ENCODE measurements at places on chromosomes 16 and 17.

DNA sequence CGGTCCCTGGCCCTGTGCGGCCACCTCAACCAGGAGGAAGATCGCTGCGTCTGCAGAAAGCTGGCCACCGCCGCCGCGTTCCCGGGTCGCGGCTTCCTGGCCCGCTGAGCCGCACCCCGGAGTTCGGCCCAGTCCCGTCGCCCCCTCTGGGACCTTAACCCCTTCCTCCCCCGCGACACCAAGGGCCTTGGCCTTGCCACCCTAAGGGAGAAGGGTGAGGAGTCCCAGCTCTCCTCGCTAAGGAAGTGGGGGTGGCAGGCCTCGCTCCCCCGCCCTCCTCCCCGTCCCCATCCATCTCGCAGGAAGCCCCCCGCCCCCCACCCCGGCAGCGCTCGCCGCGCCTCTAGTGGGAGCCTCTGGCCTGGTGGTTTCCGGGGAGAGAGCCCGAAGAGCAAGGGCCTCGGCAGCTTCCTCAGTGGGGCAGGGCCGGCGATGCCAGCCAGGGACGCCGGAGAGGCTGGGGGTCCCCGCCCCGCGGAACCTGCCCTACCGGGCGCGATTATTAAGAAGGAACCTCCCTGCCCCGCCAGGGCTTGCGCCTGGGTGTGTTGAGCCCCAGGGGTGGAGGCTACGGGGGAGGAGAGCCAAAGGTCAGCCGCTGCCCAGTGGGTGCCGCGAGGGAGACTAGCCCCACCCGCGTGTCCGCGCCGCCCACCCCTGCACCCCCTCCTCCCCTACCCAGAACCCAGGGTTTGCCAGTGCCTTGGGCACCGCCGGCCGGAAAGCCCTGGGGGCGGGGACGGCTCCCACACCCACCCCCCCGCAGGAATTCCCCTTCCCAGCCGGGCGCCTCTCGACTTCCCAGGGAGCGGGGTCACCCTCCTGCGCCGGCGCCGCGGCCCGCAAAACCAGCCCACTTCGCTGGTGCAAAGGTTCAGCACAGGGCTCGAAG lies 6.8 kb downstream of the CBX4 start:
- no peak for DNase-seq

DNA sequence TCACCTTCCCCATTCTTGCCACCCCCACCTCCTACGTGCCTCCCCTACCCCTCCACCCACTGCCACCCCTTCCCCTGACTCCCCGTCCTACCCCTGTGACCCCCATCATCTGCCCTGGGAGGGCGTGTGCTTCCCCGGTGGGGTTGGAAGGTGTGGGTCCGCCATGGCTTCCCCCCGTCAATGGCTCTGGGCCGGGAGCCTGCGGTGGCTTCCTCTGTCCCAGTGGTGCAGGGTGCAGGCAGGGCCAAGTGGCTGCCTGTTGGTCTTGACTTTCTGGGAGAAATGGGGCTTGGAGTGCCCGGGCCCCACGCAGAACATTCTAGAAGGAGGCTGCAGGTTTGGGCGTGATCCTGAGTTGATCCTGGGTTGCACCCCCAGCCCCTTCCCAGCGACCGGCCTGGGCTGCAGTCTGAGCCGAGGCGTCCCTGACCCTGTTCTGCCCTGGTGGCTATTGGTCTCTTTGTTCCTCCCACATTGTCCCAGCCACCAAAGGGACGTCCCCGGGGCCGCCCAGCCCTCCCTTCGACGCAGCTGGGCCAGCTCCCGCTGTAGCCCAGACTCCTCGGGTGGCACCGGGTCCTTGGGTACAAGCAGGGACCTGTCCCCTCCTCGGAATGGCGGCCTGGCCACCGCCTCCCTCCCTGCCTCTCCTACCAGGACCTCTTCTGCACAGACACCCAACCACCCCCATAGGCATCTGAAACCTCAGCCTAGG lies 25.7 kb downstream of the GSE1 start:
- DNase-seq: no peak

DNA sequence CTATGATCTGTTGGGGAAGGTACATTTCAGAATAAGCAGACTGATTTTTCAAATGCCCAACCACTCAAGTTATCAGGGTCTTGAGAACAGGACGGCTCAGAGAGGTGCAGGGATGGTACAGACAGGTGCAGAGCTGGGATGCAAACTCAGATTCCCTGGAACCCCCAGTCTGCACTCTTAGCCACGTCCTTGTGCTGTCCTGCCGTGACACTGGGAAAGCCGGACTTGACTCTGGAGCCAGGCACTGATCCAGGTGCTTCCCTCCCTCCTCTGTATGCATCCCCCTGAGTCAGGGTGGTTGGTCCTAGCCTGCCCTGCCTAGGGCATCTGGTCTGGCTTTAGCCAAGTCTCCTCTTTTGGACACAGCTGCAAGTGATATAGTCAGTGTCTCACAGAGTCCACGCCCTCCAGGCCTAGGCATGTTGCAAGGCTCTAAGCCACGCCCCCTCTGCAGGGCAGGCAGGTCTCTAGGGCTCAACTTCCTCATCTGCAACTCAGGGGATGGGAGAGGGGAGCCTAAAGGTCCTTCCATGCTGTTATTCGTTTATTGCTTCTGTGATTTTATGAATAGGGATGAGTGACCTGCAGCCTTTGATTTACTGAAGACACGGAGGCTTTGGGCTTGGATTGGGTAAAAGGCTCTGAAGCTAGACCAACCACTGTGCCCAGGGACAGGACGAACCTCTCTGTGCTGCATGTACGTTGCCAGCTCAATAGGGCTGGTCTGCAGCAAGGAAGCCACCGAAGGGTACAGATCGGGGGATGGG lies 97.3 kb downstream of the SDK2 start:
- DNase-seq: peak; percentile 89

DNA sequence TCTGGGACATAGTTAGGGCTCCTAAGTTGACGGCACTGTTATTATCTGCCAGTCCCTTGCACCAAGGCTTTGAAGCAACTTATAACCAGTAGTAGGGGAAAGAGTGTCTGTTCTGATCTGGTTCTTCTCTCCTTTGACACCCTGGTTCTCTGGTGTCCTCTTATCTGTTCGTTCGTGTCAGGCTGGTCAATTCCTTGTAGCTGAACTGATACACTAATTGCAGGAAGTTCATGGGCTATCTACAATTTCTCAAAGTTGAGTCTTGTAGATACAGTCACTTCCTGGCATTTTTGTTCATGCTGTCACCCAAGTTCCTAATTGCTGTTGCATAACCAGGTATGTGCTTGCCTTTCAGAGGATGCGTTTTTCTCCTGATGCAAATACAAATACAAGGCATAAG lies 17.3 kb upstream of the MYO1D start:
- no peak for DNase-seq

- DNase-seq: no peak
Measured at GRCh38 chr16:2450535-2450934, 9.4 kb upstream of the TEDC2 start.

GRCh38 chr16:56767024-56767423 lies 37.1 kb downstream of the NUP93 start:
- no peak for DNase-seq

GRCh38 chr16:46907061-46907774 lies 23.1 kb downstream of the GPT2 start:
- DNase-seq: no peak

- no peak for DNase-seq
Measured at GRCh38 chr16:1778200-1779179, 3.9 kb downstream of the SPSB3 start.

GRCh38 chr17:43042025-43042628 lies 17.1 kb downstream of the RND2 start:
- no peak for DNase-seq

- no peak for DNase-seq
Measured at GRCh38 chr17:4304417-4305027, 40.7 kb upstream of the ANKFY1 start.

DNA sequence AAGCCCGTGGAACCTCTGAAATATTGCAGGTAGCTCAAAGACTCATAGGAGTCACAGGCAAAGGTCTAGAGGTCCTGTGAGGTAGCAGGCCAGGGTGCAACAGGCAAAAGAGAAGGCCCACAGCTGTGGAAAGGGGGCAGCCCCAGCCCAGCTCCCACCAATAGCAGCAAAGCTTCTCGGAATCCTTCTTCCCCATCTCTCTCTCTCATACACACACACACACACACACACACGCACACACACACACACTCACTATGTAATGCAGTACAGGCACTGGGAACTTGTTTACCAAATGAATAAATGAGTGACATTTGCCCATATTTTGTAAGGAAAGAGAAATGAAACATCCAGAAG lies 16.8 kb upstream of the SUPT4H1 start:
- no peak for DNase-seq

GRCh38 chr16:14286368-14287230 lies 215.5 kb downstream of the MRTFB start:
- no peak for DNase-seq

DNA sequence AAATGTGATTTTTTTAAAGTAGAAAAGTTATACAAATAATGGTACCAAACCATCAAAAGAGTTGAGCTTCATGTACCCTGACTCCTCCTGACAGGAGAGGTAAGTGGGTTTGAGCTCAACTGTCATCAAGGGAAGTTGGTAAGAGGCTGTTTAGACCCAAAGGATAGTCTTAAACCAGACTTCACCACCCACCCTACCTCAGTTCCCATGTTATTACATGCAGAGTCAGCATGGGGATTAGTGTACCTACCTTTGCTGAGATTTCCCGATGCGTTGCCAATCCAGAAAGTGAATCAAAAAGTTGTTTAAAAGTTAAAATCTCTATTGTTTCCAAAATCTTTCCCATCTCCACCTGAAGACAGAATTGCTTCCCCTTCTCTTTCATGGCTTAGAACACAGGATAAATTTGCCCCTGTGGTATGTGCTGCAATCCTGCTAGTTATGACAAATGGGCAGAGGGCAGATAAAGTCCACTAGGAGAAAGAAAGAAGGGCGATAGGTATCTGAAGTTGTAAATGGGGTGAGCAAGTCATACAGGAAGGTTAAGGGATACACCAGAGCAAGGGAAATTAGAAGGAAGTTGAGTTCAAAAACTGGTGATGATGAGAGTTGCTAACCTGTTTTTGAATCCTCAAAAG lies 72.8 kb downstream of the NEUROD2 start:
- no peak for DNase-seq

- no peak for DNase-seq
Measured at GRCh38 chr16:17343728-17344127, 127.0 kb downstream of the XYLT1 start.

DNA sequence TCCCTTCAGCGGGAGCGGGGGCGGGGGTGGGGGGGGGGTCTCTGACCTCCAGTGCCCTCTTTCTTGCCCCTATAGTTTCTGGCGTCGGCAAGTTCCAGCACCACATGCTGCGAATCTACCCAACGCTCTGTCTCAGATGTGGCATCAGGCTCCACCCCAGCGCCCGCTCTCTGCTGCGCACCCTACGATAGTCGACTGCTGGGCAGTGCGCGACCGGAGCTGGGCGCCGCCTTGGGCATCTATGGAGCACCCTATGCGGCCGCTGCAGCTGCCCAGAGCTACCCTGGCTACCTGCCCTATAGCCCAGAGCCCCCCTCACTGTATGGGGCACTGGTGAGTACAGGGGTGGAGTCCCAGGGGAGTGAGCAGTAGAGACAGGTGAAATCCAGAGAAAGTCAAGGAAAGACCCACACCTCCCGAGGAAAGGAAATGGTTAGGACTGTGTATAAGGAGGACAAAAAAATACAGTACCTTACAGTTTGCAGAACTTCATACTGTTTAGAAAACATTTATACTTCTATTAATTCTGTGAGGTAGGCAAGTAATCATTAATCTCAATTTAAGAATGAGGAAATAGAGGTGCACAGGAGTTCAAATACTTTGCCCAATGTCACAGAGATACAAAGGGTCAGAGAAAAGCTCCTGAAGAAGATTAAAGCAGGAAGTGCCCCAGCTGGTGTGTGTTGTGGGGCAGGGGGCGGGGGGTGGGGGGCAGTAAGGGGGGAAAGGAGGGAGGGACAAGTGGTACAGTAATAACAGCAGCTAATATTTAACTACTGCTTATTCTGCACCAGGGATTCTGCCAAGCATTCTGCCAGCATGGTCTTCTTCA lies 2.5 kb downstream of the IRX6 start:
- DNase-seq: no peak

DNA sequence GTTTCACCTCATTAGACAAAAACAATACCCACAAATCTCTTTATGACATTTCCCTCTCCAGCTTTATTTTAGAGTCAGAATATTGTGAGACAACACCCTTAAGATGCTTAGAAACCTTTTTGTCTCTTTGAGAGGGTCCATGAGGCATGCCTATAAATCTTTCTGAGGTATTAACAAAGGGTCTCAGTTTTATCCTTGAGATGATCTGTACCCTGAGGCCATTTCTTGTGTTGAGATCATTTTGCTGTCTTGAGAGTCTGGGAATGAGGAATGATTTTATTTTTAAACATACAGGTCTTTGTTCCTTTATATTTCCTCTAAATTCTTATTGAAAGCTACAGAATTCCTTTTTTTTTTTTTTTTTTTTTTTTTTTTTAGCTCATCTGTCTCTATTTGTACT lies 179.7 kb upstream of the HS3ST4 start:
- DNase-seq: no peak

DNA sequence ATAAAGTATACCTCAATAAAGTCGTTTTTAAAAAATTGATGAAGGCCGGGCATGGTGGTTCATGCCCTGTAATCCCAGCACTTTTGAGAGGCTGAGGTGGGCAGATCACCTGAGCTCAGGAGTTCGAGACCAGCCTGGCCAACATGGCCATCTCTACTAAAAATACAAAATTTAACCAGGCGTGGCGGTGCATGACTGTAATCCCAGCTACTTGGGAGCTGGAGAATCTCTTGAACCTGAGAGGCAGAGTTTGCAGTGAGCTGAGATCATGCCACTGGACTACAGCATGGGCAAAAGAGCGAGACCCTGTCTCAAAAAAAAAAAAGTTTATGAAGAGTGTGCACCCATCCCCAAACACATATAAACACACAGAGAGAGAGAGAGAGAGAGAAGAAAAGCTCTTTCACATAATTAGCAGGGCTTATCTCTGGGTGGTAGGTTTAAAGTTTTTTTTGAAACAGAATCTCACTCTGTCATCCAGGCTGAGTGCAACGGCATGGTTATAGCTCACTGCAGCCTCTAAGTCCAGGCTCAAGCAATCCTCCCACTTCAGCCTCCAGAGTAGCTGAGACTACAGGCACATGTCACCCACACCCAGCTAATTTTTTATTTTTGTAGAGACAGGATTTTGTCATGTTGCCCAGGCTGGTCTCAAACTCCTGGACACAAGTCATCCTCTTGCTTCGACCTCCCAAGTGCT lies 3.0 kb downstream of the SREBF1 start:
- no peak for DNase-seq

GRCh38 chr17:74435775-74436359 lies 4.0 kb downstream of the GPRC5C start:
- DNase-seq: no peak

DNA sequence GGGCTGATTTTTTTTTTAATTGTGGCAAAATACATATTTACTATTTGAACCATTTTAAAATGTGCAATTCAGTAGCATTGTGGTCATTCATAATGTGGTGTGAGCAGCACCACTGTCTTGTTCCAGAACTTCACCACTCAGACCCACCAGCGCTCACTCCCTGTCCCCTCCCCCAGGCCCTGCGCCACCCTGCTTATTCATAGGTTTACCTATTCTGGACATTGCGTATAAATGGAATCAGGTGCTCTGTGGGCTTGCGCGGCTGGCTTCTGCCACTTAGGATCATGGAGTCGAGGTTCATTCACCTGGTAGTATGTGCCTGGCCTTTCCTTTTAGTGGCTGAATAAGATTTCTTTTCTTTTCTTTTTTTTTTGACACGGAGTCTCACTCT lies 59.4 kb downstream of the NT5M start:
- no peak for DNase-seq

GRCh38 chr17:82505296-82505695 lies 14.2 kb upstream of the FOXK2 start:
- no peak for DNase-seq

Measured in NCI-H510A (cell line).